Substantia nigra (tissue), 51 donors: ENCODE measurements at places on chromosomes 12 and 14.

DNA sequence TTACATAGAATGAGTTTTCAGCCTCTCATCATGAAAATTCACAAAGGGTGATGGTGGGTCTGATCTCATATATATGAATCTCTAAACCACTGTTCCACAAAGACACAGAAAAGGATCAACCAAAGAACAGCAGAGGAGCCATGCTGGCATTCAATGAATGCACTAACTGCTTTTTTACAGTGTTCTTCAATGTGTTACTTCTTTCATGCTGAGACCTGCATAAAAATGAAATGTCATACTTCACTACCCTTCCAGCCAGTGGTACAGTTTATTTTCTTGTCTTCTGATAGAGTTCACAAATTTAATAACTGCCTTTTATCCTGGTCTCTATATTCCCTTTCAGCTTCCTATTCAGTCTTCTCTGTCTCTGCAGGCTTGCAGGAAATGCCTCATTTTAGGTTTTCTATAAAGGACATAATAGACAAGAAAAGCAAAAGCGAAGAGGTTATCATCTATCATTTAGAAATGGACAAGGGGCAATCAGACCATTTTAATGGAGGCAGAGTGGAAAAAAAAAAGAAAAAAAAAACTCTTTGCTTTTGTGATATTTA lies 836.7 kb upstream of the FOXG1 start:
- no peak for DNase-seq

DNA sequence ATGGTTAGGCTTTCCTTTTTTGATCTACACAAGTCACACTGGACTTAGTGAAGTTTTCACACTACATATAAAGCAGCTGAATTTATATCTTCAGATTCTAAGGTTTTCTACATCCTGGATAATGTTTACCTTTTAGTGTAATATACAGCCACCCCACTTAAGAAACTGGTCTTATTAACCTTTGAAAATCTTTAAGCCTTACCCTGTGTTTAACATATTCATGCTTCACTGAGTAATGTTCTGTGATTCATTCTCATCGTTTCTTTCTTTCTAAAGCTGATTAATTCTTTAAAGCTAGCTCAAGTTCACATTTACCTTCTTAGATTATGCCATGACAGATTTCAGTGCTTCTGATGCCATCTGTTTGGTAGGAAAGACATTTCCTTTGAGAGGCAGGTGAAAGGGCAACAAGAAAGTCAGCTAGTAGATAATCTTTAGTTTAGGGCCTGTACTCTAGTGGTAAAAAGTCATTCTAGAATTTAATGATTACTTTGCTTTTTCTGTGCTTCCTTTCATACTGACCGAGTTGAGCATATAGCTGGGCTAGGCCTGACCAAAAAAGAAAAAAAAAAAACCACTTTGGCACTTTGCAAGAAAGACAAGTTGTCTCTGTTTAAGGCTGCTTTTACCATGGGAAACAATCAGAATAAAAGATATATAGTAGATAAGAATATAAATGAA lies 690.9 kb upstream of the FBXO33 start:
- no peak for DNase-seq

DNA sequence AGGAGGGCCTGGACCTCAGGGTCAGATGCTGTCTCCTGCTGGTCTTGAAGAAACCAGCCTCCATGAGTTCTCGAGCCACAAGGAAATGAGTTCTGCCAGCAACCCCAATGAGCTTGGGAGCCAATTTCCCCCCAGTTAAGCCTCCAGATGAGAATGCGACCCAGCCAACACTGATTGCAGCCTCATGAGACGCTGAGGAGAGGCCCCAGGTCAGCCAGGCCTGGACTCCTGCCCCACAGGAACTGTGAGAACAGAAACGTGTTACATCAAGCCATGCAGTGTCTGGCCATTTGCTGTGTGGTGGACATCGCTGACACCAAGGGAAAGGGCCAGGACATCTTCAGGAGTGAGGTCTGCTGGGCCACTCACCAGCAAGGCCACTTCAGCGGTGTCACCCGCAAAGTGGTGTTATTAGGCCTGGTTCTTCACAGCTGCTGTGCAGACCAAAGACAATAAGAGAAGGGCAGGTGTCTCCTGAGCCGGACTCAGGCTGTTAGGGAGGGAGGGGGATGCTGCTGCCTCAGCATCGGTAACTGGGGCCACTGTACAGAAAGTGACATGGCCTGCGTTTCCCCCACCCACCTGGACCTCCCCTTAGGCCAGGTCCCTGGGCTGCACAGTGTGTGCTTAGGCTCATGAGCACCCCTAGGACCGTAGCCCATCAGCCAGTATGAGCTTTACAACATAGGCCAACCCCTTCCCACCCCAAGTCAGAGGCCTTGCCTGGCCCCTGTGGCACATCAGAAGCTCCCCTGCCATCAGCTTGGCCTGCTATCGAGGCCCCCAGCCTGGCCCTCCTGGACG lies 272.4 kb upstream of the RTL1 start:
- no peak for DNase-seq

- DNase-seq, result no peak
These were observed 190.2 kb upstream of the CNOT2 start for GRCh38 chr12:70052931-70053497.

DNA sequence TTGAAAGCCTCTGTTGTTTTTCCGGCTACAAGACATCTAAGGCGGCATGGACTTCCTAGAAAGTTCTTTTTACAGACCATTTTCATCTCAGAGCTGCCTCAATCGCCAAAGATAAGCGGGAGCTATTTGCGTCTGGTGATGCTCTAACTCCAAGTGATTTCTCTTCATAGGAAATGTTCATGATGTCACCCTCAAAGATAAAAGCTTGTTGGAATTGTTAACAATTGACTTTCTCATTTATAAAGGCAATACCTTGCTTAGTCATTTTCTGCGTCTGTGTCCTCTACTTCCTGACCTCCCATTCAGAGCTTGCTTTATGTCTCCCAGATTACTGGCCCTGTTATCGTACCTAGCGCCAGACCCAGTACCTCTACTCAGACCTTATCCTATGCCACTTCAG lies 259.0 kb upstream of the G2E3 start:
- no peak for DNase-seq

DNA sequence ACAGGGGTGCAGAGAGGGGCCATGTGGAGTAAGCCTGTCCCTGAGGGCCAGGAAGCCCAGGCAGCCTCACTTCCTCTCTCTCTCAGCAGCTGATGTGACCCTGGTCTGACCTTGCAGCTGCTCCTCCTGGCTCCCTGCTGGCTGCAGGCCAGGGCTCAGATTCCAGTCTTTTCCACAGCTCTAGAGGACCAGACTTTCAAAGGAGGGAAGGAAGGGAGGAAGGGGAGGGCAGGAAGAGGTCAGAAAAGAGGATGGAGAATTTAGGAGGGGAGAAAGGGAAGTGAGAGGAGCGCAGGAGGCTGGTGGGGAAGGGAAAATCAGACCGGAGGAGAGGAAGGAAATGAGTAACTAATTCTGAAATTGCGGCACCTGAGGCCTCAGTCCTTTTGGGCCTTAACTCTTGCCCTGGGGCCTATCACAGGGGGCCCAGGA lies 40.9 kb upstream of the VASH1 start:
- peak; percentile 16 for DNase-seq

GRCh38 chr12:53563452-53564028 lies 56.3 kb upstream of the NPFF start:
- no peak for DNase-seq

GRCh38 chr12:68521321-68521839 lies 89.3 kb upstream of the RAP1B start:
- DNase-seq, result no peak

GRCh38 chr12:49283541-49284429 lies 11.2 kb upstream of the PRPH start:
- no peak for DNase-seq

GRCh38 chr12:97912943-97913342 lies 450.3 kb downstream of the RMST start:
- no peak for DNase-seq

- no peak for DNase-seq
These were observed 1066.1 kb downstream of the FLRT2 start for GRCh38 chr14:86596024-86596423.

DNA sequence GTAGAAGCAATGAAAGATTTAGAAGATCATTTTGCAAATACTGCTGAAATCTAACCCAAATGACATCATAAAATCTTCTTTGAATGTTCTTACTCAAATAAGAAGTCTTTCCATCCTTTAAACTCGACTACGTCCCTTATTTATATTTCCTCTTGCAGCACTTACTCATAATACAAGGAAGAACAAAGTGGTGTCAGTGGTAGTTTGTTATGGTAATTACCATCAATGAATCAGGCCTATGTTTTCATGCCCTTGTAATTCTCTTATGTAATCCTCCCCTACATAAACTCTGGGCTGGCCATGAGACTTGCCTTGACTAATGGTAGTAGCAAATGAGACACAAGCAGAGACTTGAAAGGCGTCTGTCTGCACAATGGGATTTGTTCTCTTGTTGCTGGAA lies 17.0 kb downstream of the EEA1 start:
- DNase-seq, result no peak

DNA sequence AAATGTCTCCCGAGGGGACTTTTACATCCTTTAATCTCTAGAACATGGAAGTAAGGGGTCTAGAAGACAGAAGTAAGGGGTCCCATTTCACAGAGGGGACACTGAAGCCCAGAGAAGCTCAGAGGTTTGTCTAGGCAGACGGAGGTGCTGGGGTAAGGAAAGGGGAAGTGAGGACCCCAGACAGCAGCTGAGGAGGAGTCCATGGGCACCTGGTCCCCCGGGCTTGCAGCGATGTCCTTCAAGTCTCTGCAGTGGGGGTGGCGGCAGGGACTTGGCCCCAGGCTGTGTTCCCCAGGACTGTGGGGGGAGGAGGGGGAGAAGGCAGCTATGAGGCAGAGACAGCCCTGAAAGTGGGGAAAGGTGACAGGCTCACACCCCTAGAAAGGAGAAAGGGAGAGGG lies 30.7 kb downstream of the DTX1 start:
- no peak for DNase-seq

- no peak for DNase-seq
These were observed 77.1 kb upstream of the PTGDR start for GRCh38 chr14:52190337-52190931.

DNA sequence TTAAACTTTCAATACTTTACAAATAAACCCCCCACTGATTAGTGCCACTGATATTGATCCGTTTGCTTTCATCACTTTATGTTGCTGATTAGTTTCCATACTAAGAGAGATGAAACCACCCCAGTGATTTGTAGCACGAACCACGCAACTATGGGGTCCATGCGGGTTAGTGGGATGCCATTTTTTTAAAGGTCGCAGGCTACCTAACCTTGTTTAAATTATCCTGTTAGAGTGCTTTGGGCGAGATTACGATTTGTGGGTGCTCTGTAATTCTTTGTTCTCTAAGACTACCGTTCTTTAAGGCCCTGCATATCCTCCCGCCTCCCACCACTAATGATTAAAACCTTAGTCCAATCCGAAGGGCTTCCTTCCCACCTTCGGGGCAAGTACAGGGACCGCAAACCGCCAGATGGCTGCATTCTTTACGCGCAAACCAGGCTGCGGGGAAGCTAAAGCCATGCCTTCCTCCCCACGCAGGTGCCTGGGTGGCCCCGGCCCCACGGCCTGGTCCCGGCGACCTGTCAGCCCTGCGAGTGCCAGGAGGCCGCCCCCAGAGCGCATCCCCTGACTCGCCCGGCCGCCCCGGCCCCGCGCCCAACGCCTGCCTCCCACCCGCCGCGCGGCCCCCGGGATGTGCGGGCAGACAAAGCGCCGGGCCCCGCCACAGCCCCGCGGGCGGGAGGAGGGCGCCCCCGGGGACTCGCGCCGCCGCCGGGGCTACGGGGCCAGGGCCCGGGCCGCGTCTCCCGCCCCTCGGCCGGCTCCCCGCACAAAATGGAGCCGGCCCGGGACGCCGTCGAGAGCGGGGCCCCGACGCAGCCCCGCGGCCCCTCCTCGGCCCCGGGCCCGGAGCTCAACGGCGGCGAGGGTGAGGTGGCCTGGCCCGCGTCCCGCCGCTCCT lies 759 bp downstream of the NFYB start:
- no peak for DNase-seq

DNA sequence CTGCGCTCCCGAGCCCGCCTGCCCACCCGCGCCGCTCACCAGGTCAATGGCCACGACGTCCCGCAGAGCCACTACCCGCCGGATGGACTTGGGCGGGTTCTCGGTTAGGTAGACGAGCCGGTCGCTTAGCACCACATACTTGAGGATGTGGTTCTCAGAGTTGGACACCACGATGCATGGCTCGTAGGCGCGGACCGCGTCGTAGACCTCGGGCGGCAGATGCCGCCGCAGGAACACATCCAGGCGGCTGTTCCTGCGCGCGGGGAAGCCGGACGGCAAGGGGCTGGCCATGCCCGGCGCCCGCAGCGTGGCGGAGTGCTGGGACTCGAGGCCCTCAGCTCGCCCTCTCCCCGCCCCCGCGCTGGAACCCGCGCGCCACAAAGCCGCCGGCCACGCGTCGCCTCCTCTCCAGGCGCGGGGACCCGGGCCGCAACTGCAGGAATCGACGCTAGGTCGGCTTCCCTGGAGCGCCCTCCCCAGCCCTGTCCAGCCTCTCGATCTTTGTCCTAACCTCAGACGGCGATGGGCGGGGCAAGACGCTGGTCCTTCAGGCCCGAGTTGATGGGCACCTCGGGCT lies at the start of gene C12orf56:
C12orf56 (minus strand) TSS at position 484 of the 577 bp plus-strand sequence; CDS start at position 291, 193 bp downstream.
- no peak for DNase-seq

DNA sequence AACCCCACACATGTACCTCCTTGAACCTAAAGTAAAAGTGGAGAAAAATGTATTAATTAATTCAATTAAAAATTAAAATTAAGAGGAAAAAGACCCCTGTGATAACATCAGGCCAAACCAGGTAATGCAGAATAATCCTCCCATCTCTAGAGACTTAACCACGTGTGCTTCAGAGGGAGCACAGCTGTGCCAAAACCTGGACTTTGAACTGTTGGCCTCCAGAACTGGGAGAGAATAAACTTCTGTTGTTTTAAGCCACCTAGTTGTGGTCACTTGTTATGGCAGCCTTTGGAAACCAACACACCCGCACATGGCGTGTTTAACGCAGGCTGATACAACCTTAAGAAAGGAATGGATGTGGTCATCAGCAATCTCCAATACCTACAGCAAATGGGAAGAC lies 23.8 kb downstream of the OAS2 start:
- DNase-seq, result no peak

DNA sequence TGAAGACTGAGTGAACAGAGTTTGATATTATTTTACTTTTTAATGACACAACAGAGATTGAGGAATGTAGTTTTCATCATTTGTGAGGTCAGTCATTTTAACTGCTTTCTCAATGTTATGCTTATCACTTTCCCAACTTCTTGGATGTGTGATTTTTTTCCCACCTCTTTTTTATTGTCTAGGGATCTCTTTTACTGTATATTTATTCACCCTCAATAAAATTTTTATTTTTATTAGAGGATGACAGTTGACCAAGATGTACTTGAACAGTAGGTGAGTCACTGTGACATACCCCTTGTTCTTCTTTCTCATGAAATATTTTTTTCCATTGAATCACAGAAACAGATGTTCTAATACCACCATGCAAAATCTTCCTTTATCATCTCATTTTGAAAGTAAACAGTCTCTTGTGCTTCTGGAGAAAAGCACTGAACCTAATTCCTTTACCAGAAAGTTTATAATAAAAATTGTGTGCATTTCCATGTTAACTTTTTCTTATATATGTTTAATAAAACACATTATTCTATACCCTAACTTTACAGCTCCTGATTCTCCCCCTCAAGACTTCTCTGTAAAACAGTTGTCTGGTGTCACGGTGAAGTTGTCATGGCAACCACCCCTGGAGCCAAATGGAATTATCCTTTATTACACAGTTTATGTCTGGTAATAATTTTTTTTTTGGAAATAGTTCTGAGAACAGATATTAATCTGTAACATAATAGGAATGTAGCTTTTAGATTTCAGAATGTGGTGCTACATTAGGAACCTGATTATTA lies 65.9 kb downstream of the PTPRQ start:
- no peak for DNase-seq

- DNase-seq, result no peak
These were observed 24.3 kb downstream of the TSPAN9 start for GRCh38 chr12:3101309-3102024.
